Midbrain (tissue), 1 donor: ENCODE measurements at places on chromosomes 12 and 14.

- no peak for DNase-seq
Observed at GRCh38 chr12:115338566-115339294, 654.8 kb upstream of the TBX3 start.

GRCh38 chr12:11833174-11833895, 183.9 kb downstream of the ETV6 start:
- DNase-seq, result no peak

DNA sequence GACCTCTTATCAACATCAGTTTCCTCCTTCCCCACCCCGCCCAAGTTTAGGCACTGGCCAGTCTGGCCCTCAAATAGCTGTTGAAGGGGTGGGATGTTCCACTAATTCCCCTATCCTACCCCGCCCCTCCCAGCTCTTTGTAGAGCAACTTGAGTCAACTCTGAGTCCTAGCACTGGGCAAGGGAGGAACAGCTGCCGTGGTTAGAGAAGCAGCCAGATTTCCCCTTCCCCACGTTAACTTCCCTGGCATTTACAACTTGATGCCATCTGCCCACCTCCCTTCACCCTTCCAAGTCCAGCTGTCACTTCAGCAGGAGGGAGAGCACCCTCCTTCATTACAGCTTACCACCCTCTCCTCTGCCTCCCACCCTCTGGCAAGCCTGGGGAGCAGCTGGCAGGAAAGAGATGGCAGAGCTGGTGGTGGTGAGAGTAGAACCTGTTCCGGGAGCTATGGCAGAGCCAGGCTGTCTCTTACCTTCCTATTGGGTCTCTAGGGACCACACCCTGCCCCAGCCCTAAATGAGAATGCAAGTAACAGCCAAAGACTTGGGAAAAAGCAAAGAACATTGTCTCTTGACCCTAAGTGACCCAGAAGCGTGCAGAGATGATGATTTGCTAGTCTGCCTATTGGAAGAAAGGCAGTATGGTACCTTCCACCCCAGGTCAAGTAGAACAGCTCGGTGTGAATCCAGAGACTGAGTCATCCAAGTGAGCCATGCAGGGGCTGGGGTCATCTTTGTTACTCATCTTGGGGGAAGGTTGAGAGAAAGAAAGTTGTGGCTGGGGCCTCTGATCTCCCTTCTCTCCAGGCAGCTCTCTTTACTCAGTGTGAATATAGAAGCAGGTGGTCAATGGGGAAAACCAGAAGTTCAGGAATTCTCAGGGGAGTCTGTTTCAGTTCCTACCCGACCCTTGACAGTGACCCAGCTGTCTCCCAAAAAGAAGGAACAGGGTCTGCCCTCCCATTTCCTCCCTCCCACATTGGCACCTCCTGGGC, 1.5 kb downstream of the BLOC1S1 start:
- no peak for DNase-seq

DNA sequence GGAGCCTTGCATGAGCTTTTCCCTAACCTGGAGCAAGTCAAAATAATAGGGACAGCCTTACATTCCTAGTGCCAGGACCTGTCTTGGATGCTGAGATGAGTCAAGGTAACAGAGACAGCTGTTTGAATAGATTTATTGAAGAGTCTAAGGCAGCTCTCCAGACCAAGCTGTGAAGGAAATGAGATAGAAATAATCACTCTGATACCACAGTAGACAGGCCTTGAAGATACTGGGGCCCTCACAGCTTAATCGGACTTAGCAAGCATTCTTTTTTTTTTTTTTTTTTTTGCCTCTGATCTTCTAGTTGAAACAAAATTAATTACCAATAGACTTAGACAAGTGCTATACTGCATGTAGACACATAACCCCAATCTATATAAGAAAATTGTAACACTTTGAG, 3.1 kb upstream of the RNASE9 start:
- no peak for DNase-seq

DNA sequence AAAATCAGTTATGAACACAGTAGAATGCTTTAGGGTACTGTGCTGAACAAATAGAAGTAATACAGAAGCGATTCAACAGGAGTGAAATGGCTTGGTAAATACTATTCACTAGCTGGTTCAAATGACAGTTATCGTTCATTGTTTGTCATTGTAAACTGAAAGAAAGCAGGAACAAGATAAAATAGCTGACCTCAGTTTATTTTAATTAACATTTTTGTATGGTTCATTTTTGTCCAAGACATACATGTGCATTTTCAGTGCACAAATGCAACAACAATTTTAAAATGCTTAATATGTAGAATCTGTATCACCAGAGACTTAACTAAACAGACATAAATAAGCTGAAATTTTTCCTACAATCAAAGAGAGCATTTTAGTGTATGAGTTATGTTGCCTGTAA, 49.9 kb downstream of the ALX1 start:
- DNase-seq, result no peak

GRCh38 chr12:46569826-46570439, 197.4 kb upstream of the SLC38A2 start:
- no peak for DNase-seq

- DNase-seq, result no peak
Observed at GRCh38 chr12:28108599-28108998, 81.7 kb upstream of the CCDC91 start.

DNA sequence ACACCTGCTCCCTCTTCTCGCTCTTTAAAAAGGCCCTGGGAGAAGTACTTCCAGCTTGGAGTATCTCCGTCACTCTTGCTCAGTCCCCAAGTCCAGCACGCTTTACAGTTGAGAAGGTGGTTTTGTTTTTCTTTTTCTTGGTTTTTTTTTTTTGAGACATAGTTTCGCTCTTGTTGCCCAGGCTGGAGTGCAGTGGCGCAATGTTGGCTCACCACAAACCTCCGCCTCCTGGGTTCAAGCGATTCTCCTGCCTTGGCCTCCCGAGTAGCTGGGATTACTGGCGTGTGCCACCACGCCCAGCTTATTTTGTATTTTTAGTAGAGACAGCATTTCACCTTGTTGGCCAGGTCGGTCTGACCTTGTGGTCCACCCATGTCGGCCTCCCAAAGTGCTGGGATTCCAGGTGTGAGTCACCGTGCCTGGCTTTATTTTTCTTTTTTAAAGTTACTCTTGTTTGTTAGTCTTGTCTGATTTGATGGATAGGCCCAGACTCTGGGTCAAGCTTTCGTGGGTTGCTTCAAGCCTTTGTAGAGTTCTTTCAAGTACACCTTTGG, 1.9 kb downstream of the TDRD9 start:
- DNase-seq, result no peak

- no peak for DNase-seq
Observed at GRCh38 chr12:8644345-8645248, 18.0 kb downstream of the MFAP5 start.

GRCh38 chr12:49327887-49328286, 4.8 kb downstream of the TROAP start:
- DNase-seq, result no peak

- peak; percentile 49 for DNase-seq
Observed at GRCh38 chr12:89345830-89346740, 6.2 kb downstream of the DUSP6 start.

DNA sequence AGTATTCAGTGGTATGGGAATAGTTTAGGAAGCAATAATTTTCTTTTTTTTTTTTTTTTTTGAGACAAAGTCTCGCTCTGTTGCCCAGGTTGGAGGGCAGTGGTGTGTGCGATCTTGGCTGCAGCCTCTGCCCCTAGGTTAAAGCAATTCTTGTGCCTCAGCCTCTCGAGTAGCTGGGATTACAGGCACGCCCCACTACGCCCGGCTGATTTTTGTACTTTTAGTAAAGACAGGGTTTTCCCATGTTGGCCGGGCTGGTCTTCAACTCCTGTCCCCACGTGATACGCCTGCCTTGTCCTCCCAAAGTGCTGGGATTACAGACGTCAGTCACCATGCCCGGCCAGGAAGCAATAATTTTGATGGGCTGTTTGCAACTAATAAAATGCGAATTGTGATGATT, 62.1 kb downstream of the ATG14 start:
- no peak for DNase-seq

GRCh38 chr12:54390668-54391551, 6.4 kb upstream of the ZNF385A start:
- no peak for DNase-seq

DNA sequence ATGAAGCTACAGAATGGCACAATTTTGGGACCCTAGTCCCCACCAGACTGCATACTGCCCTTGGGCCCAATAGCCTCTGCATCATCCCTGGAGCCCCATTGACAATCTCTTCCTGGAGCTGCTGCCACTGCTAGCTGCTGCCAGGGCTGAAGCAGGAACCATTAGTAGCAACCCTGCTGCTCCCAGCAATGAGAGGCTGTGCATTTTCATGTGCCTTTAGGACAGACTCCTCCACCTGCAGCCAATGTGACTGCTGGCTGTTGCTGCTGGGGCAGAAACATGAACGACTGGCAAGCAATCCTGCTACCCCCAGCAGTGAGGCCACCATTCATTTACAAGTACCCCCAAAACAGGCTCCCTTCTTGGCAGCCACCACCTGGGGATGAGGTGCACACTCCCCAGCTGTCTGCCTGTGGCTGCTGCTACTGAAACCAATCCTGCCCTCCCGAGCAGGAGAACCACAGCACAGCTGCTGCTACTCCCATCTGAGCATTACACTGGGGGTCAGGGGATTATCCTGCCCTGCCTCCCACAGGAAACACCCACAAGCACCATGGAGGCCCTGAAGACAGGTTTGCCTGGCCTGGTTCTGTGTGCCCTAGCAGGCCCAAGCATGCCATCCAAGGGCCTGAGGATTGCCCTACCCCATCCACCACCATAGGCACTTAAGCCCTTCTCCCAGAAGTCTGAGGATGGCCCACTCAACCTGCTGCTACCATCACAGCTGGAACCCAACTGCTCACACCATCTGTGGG, 181.0 kb downstream of the MYRFL start:
- DNase-seq, result no peak

DNA sequence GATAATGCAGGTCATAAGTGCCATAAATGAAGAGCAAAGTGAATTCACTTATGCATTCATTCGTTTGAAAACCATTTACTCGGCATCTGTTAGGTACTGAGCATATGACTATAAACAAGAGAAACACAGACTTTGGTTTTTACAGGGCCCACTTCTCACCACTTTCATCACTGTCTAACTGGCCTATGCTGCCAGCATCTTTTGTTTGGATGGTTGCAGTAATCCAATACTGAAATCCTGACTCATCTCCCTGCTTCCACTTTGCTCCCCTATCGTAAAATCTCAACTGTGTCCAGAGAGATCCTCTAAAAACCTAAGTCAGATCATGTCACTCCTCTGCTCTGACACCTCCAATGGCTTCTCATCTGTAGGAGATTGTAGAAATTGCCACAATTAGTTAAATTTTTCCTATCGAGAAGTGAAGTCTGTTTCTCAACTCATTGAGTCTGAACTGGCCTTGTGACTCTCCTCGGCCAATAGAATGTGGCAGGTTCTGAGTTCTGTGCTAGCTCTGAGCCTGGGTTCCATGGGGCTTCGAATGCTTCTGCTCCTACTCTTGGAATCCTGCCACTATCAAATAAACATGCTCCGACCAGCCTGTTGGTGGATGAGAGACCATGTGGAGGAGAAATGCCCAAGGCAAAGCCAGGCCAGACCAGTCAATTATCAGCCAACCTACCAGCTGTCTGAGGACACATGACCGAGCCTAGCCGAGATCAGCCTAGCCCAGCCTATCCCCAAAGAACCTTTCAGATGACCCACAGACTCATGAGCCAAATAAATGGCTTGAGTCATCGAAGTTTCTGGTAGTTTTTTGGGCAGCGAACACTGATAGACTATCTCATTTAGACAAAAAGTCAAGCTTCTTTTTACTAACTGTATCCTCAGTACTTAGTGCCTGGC, 2.2 kb upstream of the BATF start:
- no peak for DNase-seq

DNA sequence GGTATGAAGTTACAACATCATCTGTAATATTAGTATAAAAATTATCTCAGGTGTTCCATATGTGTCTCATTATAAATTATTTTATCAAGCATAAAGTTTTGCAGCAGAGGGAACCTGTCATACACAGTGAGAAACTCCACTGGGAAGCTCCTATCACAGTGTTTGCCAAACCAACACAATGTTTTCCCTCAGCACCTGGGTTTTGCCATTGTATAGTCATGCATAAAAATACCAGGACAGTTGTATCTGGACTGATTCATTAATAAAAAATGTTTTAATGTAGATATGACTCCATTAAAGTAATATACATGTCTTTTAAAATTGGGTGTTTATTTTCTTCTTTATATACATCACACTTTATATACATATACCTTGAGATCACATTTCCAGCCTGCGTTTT, 56.6 kb downstream of the METTL25 start:
- no peak for DNase-seq

DNA sequence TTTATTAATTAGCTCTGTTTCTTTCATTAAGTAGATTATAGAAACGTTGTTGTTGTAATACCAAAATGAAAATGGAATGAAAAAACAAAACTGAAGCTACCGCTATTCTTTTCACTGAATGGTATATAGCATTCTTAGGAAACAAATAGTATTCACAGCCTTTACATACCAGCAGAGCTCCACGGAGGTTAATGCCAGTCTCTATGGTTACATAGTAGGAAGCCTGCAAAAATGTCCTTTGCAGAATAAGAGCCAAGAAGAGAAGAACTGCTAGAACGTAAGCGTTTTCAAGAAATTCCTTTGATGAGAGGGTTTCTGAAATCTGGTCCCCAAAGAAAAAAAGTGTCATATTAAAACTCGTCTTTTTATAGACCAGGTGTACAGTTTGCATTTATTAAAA, 30.6 kb downstream of the ABCC9 start:
- no peak for DNase-seq

GRCh38 chr14:29800961-29801360, 126.7 kb downstream of the PRKD1 start:
- no peak for DNase-seq

DNA sequence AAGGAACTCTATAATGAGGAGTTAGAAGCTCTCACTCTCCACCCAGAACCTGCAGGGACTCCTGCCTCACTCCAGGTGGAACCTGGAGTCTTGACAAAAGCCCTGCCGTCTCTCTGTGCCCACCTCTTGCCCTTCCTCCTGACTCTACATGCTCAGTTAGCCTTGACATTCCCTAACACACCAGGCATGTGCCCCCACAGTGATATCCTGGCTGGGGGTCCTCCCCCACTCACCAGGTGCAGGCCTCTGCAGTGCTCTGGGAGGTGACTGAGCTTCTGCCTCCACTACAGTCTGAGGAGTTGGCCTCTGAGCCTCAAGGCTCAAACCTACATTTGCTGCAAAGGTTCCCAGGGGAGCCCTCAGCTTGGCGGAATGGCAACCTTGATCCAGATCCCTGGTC, 300.7 kb downstream of the ADGRD1 start:
- DNase-seq, result no peak

- DNase-seq, result no peak
Observed at GRCh38 chr12:12474931-12475795, 87.5 kb downstream of the DUSP16 start.

GRCh38 chr12:15444523-15444922, 122.2 kb downstream of the PTPRO start:
- no peak for DNase-seq
